ENCODE measurements at places on chromosomes 13 and 19. TPM values are rescaled to one million over a fixed set of nuclear protein-coding genes. Genes with fewer than 3 reads are reported as not detected.

The CATSPERD gene
- not detected for total RNA-seq

- no peak for DNase-seq
Observed at GRCh38 chr13:97339988-97340749, 93.8 kb upstream of the RAP2A start.

The CLEC4M gene
- not detected for total RNA-seq

DNA sequence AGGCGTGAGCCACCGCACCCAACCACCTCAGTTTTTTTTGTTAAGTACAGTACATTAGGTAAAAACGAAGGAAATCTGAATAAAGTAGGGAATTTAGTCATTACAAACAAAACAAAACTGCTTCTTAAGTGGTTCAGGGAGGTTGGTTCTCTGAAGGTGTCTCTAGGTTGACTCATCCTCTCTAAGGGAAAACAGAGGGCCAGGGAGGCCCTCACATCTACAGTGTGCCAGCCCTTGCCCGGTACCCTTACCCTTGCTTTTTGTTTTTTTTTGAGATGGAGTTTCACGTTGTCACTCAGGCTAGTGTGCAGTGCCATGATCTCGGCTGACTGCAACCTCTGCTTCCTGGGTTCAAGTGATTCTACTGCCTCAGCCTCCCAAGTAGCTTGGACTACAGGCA is 17.2 kb upstream of the JUND start:
- no peak for DNase-seq

The ATP4B gene
- not detected for total RNA-seq

All from posterior vena cava (tissue), 2 donors.